Neural crest cell (in vitro differentiated cells): ENCODE measurements at places on chromosomes 2 and 18. TPM values are rescaled to one million over a fixed set of nuclear protein-coding genes. Genes with fewer than 3 reads are reported as not detected.

GRCh38 chr2:187434342-187434785 is 13.7 kb downstream of the CALCRL start:
- DNase-seq: no peak

DNA sequence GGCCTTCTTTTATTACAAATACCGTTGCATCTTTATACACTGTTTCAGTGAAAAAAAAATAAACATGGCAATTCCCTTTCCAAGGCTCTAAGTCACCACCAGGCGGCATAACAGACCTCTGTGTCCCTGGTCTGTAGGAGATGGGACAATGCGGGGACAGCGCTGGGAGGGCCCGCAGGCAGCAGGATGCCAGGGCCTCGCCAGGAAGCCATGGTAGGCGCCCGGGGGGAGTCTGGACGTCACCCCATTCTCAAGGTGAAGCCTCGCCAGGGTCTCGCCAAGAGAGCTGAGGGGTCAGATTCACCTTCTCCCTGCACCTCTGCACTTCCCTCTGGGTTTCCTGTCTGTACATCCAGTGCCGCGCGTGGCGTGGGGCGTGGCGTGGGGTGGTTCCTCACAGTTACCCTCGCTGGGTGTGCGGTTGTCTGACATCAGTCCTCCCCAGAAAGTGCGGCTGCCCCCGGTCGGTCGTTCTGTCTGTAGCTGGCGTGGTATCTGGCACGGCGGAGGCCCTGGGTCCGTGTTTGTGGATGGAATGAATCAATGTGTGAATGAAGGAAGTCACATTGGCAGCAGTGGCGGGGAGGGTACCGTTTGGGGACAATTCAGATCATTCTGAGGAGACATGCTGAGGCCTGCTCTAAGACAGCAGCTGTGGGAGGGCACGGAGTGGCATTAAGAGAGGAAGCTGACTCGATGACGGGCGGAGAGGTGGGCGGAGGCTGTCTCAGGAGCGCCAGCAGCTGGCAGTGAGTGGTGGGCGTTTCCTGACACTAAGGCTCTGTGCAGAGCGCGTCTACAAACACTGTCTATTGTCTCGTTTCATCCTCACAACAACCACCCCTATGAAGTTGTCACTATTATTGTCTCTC is 46.0 kb downstream of the LRRFIP1 start:
- DNase-seq: no peak

DNA sequence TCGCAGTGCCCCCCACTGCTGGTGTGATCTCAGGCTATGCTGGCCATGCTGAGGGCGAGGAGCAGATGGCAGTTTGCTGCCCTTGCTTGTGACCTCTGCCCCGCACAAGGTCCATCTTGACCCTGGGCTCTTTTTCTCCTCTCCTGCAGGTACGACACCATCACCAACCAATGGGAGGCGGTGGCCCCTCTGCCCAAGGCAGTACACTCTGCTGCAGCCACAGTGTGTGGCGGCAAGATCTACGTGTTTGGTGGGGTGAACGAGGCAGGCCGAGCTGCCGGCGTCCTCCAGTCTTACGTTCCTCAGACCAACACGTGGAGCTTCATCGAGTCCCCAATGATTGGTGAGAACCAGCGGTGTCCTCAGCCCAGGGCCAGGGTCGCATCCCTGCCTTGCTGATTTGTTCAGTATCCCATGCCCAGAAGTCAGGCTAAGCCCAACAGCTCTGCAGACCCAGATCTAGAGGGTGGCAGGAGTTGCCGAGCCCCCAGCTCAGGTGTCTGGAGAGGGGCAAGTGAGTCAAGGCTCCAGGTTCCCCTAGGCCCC is 223.8 kb downstream of the ATAD2B start:
- DNase-seq: no peak

- DNase-seq: no peak
Measured at GRCh38 chr2:42059261-42059898, 11.6 kb downstream of the PKDCC start.

- no peak for DNase-seq
Measured at GRCh38 chr2:27185331-27186026, 26.4 kb upstream of the ATRAID start.

The ANKRD53 gene
- total RNA-seq: 1.2 and 1.7 TPM in 2 replicates

The MEP1B gene
- not detected in 2 replicates for total RNA-seq
